K562 (cell line): ENCODE measurements at places on chromosomes 16 and 17. TPM values are rescaled to one million over a fixed set of nuclear protein-coding genes. Genes with fewer than 3 reads are reported as not detected.

DVL2 gene
- 25.8 and 28.5 TPM in 2 replicates for polyA plus RNA-seq

DNA sequence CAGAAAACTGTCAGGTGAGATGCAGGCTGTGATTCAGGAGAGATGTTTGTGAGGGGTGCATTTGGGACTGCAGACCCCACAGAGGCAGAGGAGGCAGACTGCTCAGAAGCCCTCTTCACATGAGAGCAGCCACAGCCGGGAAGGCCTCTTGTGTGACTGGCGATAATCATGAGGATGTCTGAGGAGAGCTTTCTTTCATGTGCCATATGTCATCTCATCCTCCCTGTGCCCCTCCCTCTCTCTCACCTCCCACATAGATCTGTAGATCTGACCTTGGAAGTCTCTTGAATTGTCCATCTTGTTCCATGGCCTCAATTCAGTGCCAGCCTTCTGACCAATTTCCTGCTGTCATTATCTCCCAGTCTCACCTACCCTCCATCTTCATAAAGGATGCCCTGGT lies 50.5 kb downstream of the EPN2 start:
- DNase-seq, result no peak

GRCh38 chr17:69348429-69348828 lies 21.5 kb upstream of the ABCA5 start:
- DNase-seq, result no peak

PDXDC1 gene
- 48.8 and 52.8 TPM in 2 replicates for polyA plus RNA-seq
